ENCODE measurements at places on chromosomes 1 and 21.

DNA sequence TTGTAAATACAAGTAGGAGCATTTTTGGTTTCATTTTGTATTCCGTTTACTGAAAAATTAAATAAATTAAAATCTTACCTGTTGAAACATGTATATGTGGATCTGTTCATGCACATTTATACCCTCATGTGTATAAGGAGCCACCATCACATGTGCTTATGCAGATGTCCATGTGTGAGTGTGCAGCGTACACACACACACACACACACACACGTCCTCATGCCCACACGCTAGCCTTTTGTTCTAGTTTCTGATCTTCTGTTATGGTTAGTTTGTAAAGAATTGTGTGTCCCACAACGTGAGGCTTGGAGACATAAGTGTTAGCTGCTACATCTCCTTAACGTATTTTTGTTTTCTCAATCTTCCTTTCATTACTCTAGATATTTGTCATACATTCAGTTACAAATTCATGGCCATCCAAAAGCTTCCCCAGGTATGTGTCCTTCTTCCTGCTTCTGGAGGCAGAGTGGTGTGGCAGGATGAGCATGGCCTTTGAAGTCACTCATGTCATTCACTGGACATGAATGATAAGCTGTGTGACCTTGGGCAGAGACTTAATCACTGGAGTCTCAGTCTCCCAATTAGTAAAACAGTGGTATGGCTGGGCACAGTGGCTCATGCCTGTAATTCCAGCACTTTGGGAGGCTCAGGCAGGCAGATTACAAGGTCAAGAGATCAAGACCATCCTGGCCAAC is 54.6 kb downstream of the TENT5C start:
- no peak for DNase-seq

DNA sequence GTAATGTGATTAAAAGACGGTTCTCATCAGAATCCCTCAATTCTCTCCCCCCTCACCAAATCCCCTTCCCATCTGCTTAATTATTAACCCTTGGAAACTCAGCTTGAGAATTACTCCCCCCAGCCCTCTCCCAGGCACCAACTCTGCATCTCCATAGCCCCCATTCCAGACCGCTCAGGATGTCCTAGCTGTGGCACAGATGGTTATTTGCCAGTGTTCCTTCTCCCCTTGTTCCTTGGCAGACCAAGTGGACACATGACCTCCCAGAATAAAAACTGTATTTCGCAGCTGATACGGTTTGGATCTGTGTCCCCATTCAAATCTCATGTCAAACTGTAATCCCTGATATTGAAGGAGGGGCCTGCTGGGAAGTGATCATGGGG is 14.6 kb downstream of the HENMT1 start:
- no peak for DNase-seq

GRCh38 chr1:219661464-219662092 is 48.7 kb upstream of the ZC3H11B start:
- DNase-seq = no peak

- DNase-seq = no peak
These were observed 20.9 kb upstream of the RNF223 start for GRCh38 chr1:1094981-1095380.

GRCh38 chr1:32831878-32832277 is 14.4 kb downstream of the S100PBP start:
- no peak for DNase-seq

DNA sequence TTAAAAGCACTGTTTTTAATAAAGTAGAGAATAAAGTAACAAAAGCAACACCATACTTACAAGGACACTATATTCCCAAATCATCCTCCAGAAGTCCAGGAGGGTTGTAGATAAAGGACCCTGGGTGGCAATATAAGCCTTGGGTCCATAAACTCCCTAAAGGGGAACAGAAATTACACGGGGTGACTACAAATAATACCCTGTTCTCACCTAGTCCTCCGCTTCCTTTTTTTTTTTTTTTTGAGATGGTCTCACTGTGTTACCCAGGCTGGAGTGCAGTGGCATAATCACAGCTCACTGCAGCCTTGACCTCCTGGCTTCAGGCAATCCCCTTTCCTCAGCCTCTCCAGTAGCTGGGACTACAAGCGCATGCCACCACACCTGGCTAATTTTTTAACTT is 13.1 kb downstream of the PTPN22 start:
- DNase-seq = no peak

DNA sequence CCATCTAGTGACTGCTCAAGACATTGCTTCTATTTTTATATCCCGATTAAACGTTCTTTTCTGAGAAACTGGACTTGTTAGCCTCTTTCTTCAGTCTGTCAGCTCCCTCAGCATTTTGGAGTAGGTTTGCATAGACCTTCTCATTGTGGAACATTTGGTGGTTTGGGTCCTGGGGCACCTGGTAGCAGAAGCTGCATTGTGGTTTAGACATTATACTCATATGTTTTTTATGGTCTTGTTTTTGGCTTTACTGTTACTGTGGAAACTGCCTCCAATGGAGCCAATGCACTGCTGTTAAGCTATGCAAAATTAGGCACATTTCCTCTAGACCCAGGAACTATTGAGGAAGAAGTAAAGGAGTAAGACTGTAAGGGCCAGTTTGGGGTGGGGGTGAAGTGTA is 36.7 kb upstream of the LRRC8B start:
- DNase-seq = no peak

DNA sequence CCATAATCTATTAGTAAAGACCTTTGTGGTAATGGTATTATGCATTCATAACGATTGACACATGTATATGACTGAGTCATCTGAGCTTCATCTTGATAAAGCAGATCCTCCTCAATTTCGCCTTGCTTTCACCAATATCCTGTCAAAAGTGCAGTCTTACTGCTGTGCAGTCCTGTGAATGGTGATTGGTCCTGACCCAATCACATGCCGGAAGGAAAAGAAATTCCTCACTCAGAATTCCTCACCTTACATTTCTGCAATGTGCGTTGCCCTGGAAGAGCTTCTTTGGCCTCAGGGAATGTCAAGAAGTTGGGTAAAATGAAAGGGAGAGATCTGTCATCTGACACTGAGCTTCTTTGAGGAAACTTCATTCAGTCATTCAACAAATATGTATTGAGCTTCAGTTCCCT is 121.0 kb upstream of the TSPAN2 start:
- no peak for DNase-seq
